ENCODE measurements at places on chromosomes 11 and 22.

DNA sequence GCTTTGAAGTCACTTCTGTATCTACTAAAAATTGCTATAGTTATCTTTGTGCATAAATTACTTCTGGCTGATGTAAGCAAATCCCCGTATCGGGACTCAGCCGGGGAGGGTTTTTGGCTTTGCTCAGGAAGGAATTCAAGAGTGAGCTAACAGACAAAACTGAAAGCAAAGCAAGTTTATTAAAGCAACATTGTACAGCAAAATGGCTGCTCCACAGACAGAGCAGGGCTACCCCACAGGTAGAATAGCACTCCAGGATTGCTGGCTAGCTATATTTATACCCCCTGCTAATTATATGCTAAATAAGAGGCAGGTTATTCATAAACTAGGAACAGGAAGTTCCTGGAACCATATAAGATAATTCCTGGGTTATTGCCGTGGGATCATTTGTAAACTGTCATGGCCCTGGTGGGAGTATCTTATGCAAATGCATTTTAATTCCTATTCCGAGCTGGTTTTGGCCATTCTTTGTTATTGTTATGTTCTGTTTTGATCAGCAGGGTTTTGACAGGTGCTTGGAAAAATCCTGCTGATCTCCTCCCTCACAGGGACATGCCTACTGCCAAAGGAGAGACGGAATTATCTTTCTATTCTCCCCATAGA, 15.2 kb downstream of the MIF start:
- DNase-seq: no peak

DNA sequence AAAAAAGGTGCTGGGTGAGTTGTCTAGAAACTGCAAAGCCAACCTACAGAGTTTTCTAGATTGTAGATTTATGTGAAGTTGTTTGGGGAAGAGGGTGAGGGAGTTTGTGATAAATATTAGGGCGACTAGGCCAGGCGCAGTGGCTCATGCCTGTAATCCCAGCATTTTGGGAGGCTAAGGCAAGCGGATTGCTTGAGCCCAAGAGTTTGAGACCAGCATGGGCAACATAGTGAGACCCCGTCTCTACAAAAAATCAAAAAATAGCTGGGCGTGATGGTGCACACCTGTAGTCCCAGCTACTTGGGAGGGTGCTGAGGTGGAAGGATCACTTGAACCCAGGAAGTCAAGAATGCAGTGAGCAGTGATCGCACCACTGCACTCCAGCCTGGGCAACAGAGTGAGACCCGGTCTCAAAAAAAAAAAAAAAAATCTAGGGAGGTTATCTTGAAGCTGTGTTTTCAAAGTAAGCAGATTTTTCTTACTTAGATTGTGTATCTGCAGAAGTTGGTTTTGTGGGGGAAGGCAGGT, 844 bp downstream of the APOL6 start:
- peak; percentile 6 for DNase-seq

- DNase-seq: no peak
These were observed 137.1 kb downstream of the CSNK2A3 start for GRCh38 chr11:11215944-11216343.

GRCh38 chr11:68037411-68038225, 1.2 kb upstream of the TCIRG1 start:
- DNase-seq: no peak

DNA sequence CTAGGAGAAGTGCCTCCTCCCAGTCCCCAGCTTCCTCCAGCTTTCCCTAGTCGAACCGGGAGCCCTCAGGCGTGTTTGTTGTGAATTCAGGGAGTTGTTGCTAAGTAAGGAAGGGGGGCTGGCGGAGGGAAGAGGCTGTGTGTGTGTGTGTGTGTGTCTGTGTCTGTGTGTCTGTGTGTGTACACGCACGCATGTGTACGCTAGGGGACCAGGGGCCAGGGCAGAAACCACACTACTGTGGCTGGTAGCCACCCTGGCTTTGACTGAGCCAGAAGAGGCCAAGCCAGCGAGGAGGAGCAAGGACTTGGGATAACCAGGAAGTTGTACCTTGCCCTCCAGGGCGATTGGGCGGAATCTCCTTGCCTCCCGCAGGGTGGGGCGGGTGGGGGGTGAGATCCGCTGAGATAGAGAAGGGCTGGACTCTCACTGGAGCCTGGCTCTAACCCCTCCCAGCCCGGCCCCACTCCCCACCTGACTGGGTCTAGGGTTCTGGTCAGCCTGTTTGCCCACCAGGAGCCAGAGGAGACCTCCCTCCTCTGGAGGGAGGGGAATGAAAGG, 7.5 kb downstream of the BCL9L start:
- DNase-seq: peak; percentile 84

GRCh38 chr11:126210871-126211235, 597 bp downstream of the RPUSD4 start:
- no peak for DNase-seq

DNA sequence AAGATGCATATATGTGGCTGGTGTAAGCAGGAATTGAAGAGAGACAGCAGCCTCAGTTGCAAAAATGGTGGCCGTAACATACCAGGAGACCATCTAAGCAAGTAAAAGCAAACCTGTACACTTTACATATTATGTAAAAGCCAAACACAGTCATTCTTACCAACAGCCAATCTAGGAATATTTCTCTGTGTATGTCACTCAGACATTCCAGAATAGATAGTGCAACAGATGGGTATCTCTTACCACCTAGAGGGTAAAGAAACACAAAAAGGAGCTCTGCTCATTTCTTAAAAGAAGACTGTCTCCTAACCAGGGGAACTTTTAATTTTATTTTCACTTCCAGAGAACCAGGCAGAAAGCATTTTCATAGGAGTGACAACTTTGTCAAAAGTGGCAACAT, 38.7 kb downstream of the GLYAT start:
- no peak for DNase-seq

DNA sequence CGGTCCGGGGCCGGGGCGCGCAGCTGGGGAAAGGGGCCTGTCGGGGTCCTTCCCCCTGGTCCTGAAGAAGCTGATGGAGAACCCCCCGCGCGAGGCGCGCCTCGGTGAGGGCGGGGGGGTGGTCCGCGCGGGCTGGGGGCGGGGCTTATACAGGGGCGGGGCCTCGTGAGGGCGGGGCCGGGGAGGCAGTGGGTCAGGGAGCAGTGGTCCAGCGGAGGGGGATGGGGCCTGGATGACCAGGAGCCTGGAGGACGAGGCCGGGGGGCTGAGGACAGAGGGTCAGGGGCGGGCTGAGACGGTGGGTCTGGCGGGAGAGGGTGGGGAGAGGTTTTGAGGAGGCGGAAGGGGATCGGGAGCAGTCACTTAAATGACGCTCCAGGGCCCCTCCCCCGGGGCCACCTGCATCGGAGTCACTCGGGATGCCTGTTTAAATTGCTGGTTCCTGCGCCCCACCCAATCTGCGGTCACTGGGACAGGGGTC, 396 bp downstream of the TEF start:
- no peak for DNase-seq

- no peak for DNase-seq
These were observed 239.9 kb upstream of the ZC3H12C start for GRCh38 chr11:109853156-109853776.

DNA sequence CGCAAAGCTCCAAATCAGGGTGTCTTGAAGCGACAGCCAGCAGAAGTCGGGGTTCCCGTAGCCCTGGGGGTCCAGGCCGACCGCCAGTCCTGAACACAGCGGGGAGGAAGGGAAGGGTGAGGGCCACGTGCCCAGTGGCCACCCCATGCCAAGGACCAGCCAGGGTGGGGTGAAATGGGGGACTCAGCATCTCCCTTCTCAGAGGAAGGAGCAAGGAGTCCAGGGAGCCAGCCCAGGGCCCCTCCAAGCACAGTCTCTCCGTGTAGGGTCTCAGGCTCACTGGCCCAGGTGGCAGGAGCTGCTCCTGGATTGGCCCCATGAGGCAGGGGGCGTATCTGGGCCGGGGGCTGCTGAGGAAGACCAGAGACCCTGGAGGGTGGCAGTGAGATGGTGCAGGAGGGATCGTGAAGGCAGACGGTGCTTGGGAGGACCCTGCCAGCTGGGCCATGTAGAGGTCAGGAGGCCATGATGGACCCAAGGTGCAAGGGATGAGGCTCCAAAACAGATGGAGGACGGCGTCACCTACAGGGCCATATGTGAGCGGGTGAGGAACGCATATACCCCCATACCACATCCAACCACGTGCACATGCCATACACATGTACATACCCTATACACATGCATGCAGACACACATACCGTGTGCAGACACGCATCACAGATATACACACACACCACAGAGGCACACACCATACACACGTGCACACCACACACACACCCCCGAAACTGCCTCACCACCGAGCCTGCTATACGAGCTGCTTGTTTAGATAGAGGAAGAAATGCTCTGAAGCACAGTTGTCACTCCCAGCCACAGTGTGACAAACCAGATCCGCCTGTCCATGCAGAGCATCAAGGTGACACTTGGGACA, 34.4 kb downstream of the TRMU start:
- DNase-seq: no peak

DNA sequence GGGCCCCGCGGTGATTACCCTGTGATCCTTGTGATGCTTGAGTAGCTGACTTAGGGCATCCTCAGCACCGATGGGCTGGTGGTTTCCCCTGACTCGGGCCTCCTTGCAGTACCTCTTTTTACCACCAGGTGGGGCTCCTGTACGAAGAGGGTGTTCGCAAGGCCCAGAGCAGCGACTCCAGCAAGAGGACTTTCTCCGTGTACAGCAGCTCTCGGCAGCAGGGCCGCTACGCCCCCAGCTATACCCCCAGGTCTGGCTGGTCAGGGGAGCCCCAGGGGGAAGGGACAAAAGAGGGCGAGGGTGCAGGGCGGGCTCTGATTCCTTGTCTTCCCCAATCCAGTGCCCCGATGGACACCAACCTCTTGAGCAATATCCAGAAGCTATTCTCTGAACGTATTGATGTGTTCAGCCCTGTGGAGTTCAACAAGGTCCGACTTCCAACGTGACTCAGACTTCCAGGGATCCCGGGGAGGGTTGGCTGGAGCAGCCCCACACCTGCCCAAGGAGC, 1.3 kb upstream of the TM7SF2 start:
- peak; percentile 92 for DNase-seq

GRCh38 chr11:7892059-7892699, 38.9 kb downstream of the OR10A6 start:
- DNase-seq: no peak

GRCh38 chr11:116862185-116862584, 24.8 kb upstream of the APOA1 start:
- no peak for DNase-seq

DNA sequence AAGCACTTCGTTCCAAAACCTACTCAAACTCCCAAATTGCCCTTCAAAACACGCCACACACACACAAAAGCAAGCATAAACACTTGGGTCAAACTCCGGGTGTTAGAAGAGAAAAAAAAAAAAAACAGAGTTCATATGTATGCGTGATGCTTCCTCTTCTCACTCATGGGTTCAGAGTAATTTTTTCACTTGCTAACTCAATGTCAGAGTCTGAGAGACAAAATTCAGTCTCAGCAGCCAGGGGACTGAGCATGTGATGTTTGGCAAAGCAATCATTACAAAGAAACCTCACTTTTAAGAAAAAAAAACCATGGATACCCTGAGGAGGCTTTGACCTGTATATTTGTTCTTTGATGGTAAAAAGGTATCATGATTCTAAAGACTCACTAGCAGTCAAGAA, 461.7 kb downstream of the NTM start:
- no peak for DNase-seq
